EH (cell line): ENCODE measurements at places on chromosomes 12 and 14.
A peak's percentile ranks its signal among the peaks of the same experiment; 100 is the strongest.

GRCh38 chr12:42534184-42534838, 55.2 kb downstream of the PRICKLE1 start:
- DNase-seq: no peak

DNA sequence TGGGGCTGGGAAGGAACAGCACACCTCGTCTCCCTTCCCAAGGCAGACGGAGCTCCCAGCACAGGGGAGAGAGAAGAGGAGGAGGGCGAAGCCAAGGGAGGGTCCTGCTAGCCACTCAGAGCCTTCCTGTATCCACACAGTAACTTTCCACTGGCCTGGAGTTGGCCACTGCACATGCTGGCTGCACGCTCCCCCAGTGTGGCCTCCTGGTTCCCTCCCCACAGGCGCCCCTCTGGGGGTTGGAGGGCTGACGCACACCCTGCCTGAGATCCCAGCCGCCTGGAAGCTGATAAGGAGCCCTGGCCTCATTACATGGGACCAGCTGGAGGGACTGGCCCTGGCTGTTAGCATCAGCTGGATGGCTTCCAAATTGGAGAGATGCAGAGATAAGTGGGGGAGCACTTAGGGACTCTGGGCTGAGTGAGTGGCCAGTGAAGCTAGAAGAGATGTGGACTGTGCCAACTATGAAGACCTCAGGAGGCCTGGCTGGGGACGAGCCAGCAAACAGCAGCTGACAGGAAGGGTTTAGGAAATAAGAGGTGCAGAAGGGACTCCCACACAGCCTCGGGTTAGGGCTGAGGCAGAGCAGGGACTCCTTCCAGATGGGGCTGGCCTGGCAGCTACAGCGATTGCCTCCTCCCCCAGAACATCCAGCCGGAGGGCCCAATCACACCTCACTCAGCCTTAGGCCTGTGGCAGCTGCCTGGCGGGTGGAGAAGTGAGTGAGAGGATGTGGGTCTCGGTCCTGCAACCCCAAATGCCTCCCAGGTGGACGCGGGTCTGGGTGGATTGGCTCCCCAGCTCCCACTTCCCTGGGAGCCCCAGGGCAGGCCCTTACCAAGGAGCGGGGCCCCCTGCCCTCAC, 26.3 kb upstream of the BCDIN3D start:
- DNase-seq: peak; percentile 99

DNA sequence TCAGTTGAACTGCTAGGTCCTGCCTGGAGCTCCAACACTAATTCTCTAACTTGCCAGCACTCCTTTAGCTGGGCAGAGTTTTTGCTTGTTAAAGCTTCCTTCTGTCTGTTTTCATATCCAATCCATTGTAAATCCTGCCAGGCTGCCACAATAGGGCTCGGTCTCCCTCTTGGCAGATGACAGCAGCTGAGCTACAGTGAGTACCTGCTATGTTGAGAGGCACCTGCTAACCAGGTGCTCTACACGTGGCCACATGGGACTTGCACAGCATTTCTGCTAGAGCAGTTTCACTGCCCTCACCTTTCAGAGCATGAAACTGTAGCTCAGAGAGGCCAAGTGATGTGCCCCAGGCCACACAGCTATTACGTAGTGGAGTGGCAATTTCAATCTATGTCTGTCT, 106.6 kb upstream of the NOS1 start:
- no peak for DNase-seq

DNA sequence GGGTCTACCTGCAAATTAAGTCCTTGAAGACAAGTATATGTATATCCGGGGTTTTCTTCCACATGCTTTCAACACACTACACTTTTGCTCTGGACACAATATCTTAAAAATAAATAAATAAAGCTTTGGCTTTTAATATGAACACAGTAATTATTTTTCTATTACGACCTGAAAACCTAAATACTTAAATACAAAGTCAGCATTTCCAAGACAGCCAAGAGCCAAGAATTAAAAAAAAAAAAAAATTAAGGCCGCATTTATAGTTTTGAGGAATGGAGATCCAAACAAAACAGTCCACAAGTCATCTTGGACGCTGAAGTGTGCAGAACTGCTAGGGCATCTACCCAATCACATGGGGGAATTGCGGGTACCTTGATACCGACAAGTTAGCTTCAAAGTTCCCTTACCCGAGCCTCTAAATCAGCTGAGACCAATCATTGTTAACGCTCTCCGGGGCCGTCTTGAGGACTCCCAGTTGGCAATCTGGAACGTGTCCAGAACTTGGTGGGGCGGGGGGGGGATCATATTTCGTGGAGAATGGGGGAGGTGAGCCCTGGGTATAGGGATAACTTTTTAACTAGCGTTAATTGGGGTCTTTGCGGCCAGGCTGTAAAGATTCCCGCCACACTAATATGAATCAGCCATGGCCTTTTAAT, 731 bp upstream of the PCNX4 start:
- peak; percentile 68 for DNase-seq

DNA sequence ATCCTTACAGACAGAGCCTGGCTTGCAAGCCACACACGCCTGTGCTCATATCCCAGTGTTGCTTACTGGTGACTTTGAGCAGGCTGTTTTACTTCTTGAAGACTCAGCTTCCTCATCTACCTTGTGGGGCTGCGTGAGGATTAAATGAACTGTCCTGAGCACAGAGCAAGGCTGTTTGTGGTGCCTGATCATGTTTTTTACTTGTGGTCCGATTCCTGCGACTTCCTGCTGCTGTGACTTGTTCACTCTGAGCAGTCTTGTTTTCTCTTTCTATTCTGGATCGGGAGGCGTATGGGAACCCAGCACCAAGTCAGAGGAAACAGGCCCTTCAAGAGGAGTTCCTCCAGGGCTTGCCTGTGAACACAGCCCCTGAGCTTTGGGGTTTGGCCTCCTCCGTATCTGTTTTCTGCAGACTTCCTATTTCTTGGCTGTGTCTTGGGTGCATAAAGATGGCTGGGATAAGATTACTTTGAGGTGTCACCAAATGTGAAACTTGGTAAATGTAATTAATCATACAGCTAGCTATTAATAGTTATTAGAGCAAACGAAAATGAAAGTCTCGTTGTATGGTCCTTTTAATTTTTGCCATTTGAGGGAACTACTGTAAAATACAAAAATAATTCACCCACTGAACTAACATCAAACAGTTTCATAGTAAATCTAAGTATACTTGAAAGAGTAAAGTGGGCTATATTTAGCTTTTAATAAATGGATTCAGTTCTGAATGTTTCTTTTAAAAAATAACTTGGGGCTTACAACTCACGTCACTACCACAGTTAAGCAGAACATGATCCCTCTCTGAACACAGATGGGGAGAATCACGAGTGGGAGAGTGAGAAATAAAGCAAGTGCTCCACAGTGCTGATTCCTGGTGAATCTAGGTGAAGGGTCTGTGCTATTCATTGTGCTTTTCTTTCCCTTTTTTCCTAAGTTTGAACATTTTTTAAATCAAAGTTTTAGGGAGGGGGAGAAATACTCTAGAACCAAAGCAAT, 251.5 kb downstream of the FOXN3 start:
- DNase-seq: no peak

DNA sequence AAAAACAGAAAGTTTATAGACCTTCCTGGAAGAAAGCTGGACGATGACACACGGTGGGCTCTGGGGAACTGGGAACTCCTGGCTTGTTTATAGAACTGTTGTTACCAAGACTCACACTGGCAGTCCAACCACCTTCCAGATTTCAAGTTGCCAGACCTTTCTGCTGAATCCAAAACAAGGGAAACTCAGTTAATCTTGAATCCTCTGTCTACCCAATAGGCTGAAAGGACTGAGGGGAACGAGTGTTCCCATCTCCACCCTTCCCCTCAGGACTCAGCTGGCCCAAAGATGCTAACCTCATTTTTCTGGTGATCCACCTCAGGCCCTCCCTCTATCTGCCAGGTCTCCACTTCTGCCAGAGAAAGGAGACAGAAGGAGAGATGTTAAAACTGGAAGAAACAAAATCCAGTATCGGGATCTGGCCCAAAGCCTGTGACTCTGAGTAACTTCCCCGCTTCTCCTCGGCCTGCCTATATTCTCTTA, 231.4 kb downstream of the ANO2 start:
- DNase-seq: no peak
